Osteocyte (in vitro differentiated cells): ENCODE measurements at places on chromosomes 2 and 18. TPM values are rescaled to one million over a fixed set of nuclear protein-coding genes. Genes with fewer than 3 reads are reported as not detected.

MC4R gene
- not detected in 2 replicates for total RNA-seq

CCDC68 gene
- not detected in 2 replicates for total RNA-seq

HAAO gene
- 0.73 and 1.1 TPM in 2 replicates for total RNA-seq

IGFBP5 gene
- total RNA-seq, result 1,145 and 1,383 TPM in 2 replicates

LAMA1 gene
- 0.30 and 0.34 TPM in 2 replicates for total RNA-seq

AFF3 gene
- total RNA-seq, result 239 and 248 TPM in 2 replicates

CLEC4F gene
- not detected in 2 replicates for total RNA-seq

CBLN2 gene
- total RNA-seq, result not detected in 2 replicates

FMNL2 gene
- total RNA-seq, result 44.0 and 45.3 TPM in 2 replicates

IGFBP2 gene
- total RNA-seq, result 2,796 and 2,855 TPM in 2 replicates

RAPH1 gene
- 37.0 and 38.6 TPM in 2 replicates for total RNA-seq

SIGLEC15 gene
- total RNA-seq, result 0.13 and 0.37 TPM in 2 replicates

POMC gene
- not detected in 2 replicates for total RNA-seq

TUBA4B gene
- not detected in 2 replicates for total RNA-seq

FAM136A gene
- 33.9 and 35.0 TPM in 2 replicates for total RNA-seq

SERPINB7 gene
- not detected in 2 replicates for total RNA-seq

TBR1 gene
- total RNA-seq, result 0.30 TPM in 1 of 2 replicates, not detected in the other

ASB18 gene
- total RNA-seq, result not detected in 2 replicates

NEU2 gene
- not detected in 2 replicates for total RNA-seq

KLF7 gene
- 36.7 and 39.8 TPM in 2 replicates for total RNA-seq

FAM237A gene
- total RNA-seq, result not detected in 2 replicates

GKN1 gene
- not detected in 2 replicates for total RNA-seq

DNAH7 gene
- 0.43 and 1.0 TPM in 2 replicates for total RNA-seq

GREB1 gene
- 0.54 and 0.55 TPM in 2 replicates for total RNA-seq

DNMT3A gene
- 80.2 and 85.2 TPM in 2 replicates for total RNA-seq

STON1 gene
- total RNA-seq, result 37.5 and 38.0 TPM in 2 replicates

DNAH6 gene
- total RNA-seq, result 0.10 TPM in 1 of 2 replicates, not detected in the other

DNAJC5G gene
- total RNA-seq, result not detected in 2 replicates

TRPM8 gene
- total RNA-seq, result not detected in 2 replicates

RPRM gene
- not detected in 2 replicates for total RNA-seq

ALPG gene
- total RNA-seq, result not detected in 2 replicates

HOXD9 gene
- total RNA-seq, result not detected in 2 replicates

TMEM182 gene
- total RNA-seq, result 2.7 and 3.1 TPM in 2 replicates

TIGD1 gene
- 6.7 and 8.2 TPM in 2 replicates for total RNA-seq

TMEM200C gene
- 1.6 and 2.1 TPM in 2 replicates for total RNA-seq

IL36A gene
- total RNA-seq, result not detected in 2 replicates

C2orf81 gene
- total RNA-seq, result 2.4 and 2.8 TPM in 2 replicates

CFAP65 gene
- not detected in 2 replicates for total RNA-seq

PDE1A gene
- total RNA-seq, result 1.5 and 1.8 TPM in 2 replicates

TSN gene
- 61.4 and 68.6 TPM in 2 replicates for total RNA-seq

MDH1B gene
- 1.2 and 1.3 TPM in 2 replicates for total RNA-seq

VAMP5 gene
- not detected in 2 replicates for total RNA-seq

TMEFF2 gene
- total RNA-seq, result 46.8 and 51.2 TPM in 2 replicates

NCKAP5 gene
- total RNA-seq, result 0.46 and 0.50 TPM in 2 replicates

FHOD3 gene
- total RNA-seq, result 0.73 and 1.2 TPM in 2 replicates

REG1B gene
- total RNA-seq, result not detected in 2 replicates

NMUR1 gene
- total RNA-seq, result not detected in 2 replicates

UGT1A8 gene
- total RNA-seq, result not detected in 2 replicates

LCT gene
- total RNA-seq, result not detected in 2 replicates

PIAS2 gene
- 37.9 and 50.6 TPM in 2 replicates for total RNA-seq

CNDP1 gene
- not detected in 2 replicates for total RNA-seq

SMPD4 gene
- total RNA-seq, result 64.8 and 67.0 TPM in 2 replicates
